NCI-H82 (cell line): ENCODE measurements at places on chromosomes 5 and 9.
A peak's percentile ranks its signal among the peaks of the same experiment; 100 is the strongest.

- DNase-seq, result no peak
Measured at GRCh38 chr5:136034492-136034891, 5.7 kb downstream of the TGFBI start.

GRCh38 chr9:110179734-110180133, 28.2 kb downstream of the C9orf152 start:
- no peak for DNase-seq

- DNase-seq, result no peak
Measured at GRCh38 chr5:80503641-80504040, 15.7 kb downstream of the FAM151B start.

- no peak for DNase-seq
Measured at GRCh38 chr5:172768098-172768572, 2.9 kb downstream of the DUSP1 start.

- DNase-seq, result no peak
Measured at GRCh38 chr5:116497631-116498030, 77.0 kb downstream of the SEMA6A start.

DNA sequence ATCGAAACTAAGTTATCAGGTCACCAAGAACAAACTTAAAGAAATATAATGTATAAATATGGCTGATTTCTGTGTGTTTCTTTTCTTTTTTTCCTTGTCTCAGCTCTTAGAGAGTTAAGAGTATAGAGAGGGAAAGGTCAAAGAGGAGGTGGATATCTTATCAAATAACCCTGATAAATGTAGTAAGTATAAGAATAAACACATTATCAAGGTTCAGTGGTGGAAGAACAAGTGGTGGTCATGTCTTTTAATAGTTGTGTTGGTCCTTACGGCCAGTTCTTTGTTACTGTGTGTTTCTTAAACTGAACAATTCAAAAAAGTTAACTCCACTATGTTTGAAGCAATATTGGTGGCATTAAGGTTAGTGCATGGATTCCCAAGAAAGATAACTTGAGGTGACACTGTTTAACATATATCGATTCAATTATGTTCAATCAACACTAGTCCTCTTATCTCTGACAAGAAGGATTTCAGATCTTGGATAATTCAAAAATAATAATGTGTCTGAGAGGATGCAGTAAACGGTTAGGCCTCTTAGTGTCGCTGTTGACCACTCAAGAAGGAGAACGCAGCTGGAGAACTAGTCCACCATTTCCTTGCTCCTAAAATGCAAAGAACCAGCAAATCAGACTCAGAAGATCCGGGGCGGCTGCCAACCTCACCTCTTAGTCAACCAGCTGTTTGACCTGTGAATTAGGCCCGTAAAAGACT, at the start of gene PCDHGA3:
PCDHGA3 (plus strand) TSS at position 588 of the 711 bp plus-strand sequence. CDS start 205 bp downstream, outside the sequence.
- peak; percentile 16 for DNase-seq

- peak; percentile 66 for DNase-seq
Measured at GRCh38 chr5:31193591-31194467, at the start of gene CDH6. Gene CDH6 (plus strand): TSS chr5:31193686. CDS start chr5:31267474, 73,788 bp downstream.

DNA sequence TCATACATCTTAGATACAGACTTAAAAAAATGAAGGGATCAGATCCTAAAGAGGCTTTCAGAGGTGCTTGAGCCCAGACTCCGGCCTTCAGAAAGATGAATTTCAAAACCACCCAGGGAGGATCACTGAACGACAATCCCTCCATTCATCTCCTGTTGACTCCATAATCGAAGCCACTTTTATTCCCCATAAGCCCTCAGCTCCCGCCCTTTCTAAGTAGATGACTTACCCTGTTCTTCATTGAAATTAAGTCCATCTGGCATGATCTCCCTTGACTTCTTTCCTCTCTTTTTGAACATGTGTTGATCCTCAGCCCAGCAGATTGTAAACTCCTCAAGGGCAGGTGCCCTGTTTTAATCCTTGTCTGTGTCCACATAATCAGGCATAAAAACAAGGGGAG, 50.8 kb upstream of the ASTN2 start:
- DNase-seq, result peak; percentile 51

- no peak for DNase-seq
Measured at GRCh38 chr5:181054138-181054537, 14.1 kb downstream of the BTNL9 start.

DNA sequence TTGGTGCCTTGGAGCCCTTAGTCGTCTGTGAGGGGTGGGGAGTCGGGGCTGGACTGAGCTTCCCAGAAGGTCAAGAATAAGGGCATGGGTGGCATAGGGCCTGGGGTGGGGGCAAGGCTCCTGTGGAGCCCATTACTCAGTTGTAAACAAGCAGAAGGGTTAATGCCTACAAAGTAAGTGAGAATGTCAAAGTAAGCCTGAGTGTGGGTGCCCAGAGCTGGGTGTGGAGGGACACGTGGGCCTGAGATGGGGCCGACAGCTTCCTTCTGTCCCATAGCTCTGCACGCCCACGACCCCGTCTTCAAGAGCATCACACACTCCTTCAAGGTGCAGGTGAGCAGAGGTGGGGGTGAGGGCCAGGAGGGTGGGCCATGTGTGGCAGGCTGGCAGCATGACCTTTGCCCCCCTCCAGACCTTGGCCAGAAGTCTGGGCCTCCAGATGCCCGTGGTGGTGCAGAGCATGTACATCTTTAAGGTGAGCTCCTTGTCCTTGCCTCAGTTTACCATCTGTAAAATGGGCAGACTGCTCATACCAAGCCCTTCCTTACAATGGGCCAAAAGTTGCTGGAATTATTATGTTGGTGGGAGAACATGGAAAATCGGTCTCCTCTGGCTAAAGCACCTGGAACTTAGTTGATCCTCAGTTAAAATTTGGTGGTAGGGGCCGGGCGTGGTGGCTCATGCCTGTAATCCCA, 11.1 kb downstream of the DOLK start:
- DNase-seq, result no peak

GRCh38 chr9:106981396-106982287, 118.7 kb downstream of the ZNF462 start:
- DNase-seq, result no peak

DNA sequence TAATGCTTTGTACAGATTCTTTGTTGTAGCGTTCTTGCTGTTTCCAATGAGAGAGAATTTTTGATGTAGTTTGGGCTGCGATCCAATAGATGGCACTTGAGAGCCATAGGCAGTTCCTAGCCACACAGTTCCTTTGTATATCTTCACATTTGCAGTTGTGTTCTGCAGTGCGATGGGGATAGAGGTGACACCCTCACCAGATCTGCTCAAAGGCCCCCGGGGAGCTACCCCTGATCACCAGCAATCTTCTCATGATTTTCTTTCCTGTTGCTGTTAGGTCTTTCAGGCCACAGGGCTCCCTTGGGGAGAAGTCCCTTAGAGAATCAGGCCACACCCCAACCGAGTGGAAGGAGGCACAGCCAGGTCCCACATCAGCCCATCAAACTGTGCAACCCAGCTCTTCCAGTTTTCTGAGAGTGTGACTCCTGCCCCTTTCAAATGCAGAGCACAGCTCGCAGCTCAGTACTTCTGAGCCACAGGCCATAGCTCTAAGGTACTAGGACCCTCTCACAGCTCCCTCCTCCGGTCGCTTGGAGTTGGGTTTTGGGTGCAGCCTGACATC, 353.7 kb downstream of the SLCO4C1 start:
- DNase-seq, result peak; percentile 52

GRCh38 chr5:173475780-173476179, 140.7 kb downstream of the BOD1 start:
- DNase-seq, result no peak

DNA sequence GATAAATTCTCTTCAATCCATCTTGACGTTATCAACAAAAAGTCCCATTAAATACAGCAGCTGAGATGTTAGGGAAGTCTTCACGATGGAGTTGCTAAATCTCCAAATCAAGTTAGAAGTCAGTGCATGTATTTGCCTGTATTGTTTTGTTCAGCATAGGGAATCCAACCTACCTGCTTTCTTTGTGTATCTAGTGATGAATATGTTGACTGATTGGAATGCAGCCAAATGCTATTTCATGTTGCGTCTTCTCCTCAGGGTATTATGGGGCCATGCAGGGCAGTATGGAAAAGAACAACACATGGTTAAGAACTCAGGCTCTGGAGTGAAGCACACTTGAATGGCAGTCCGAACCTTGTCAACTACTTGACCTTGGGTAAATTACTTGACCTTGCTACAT, 529.5 kb upstream of the ZNF462 start:
- peak; percentile 83 for DNase-seq

GRCh38 chr5:131196331-131196730, 25.6 kb downstream of the LYRM7 start:
- DNase-seq, result no peak

DNA sequence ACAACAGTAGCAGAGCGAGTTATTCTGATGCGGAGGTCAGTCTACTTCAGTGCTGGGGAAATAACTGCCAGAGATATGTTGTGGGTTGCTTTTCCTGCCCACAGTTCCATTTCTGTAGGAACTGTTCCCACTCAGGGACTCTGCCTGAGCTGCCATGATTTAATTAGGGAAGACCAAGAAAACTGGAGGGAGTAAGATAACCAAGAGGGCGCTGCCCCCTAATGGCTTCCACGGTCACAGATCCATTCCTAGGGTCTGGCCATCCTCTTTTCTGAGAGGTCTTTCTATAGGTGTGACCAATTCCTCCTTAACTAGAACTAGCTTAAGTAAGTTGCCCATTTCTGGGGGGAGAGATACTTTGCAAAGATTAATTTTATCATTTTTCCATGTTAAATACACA, 125.9 kb downstream of the APBA1 start:
- peak; percentile 61 for DNase-seq

DNA sequence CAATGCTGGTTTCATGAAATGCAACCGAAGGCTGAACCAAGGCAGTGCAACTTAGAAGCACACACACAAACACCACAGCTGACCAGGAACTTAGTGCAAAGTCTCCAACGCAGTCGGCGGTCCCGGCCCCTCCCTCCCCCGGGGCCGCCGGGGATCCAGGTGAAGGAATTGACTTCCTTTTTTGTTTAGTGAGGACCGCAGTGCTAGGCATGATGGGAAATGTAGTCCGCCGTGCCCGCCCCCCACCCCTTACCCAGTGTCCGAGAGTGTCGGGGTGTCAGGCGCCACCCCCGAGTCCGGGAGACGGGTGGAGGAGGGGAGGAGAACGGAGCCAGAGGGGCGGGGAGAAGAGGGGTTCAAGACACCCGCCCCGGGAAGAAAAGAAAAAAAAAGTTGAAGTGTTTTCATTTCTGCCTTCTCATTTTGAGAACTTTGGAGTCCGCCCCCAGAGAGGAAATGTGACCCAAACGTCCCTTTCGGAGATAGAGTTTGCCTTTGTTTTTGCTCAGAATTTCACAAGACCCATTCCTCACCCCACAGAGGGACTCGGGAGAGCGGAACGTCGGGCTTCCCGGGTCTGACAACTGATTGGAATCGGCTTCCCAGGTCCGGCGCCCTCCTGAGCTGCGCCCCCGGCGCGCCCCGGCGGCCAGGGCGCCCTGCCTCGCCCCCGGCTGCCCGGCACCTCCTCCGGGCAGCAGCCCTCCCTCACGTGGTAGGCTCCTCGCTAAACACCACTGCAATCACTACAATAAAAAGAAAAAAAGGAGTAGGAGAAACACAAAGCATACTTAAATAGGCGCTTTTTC, 2.0 kb downstream of the IER5L start:
- peak; percentile 62 for DNase-seq

GRCh38 chr5:15638296-15638695, 138.3 kb downstream of the FBXL7 start:
- DNase-seq, result no peak

- no peak for DNase-seq
Measured at GRCh38 chr5:33476992-33477391, 36.2 kb downstream of the TARS1 start.

DNA sequence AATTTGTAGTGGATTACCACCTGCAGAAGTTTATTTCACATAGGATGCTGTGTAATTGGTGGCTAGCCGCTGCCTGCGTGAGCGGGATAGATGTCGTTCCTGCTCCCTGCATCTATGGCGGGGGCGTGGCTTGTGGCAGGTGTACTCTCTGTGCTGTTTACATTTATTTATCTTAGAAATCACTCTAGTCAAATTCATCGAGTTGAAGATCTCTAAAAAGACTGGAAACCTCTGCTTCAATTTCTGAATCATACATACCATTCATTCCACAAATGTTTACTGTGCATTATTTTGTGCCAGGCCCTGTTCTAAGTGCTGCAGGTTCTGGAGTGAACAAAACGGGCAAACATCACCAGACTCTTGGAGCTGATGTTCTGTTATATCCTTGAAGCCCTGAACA, 11.9 kb downstream of the ROPN1L start:
- no peak for DNase-seq

DNA sequence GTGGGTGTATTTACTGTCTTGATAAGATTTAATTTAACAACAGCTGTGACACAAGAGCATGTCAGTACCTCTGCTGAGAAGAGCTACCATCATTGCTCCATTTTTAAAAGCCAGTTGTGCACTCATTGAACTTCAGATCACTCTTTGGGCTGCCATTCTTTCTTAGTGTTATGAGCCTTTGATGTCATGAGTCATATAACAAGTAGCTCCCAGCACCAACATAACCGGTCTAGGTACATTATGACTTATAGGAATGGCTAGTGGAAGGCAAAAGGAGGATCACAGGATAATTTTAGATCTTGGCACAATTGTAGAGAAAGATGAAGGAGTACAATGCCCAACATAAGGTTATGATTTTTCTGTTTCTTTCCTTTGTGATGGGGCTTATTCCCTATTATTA, 170.8 kb upstream of the FBN2 start:
- DNase-seq, result no peak

DNA sequence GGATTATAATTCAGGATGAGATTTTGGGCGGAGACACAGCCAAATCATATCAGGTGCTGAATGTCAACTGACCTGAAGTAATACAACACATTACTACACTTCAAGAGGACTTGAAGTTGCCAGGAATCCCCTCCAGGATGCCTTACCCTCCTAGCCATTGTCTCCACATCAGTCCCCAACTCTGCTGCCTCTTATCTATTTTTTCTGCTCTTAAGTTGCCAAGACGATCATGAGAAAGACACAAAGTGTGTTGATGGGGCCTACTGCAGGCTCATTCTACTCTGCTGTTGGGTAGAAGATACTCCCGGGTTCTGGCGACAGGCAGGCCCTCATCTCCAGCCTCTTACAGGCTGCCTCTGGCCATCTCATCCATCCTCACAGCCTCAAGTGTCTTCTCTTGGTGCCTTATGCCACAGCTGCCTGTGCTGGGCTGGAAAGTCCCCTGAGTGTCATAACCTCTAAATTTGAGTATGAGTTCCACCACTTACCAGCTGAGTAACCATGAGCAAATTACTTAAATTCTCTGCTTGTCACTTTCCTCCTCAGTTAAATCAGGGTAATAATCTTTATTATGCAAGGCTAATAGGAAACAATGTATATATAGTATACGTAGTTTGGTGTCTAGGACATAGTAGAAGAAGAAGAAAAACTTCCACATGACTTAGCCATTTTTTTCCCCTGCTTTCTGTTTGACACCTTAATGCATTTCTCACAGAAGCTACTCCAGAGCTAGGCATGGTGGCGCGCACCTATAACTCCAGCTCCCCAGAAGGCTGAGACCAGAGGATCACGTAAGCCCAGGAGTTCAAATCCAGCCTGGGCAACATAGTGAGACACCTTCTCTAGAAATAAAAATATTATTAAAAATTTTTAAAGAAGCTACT, 73.0 kb upstream of the SNX2 start:
- no peak for DNase-seq

- DNase-seq, result no peak
Measured at GRCh38 chr5:133698646-133699526, 86.5 kb upstream of the FSTL4 start.

- DNase-seq, result no peak
Measured at GRCh38 chr5:154513669-154514084, 35.6 kb upstream of the HAND1 start.
